NCI-H1694 (cell line): ENCODE measurements at places on chromosomes 16 and 17.

DNA sequence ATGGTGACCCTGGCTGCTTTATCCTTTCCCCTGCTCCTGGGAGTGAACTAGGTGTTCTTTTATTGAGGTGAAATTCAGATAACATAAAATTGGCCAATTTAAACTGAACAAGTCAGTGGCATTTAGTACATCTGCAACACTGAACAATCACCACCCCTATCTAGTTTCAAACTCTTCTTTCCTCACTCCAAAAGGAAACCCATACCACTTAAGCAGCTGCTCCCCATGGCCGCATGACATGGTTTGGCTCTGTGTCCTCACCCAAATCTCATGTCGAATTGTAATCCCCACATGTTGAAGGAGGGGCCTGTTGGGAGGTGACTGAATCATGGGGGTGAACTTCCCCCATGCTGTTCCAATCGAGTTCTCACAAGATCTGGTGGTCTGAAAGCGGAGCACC lies 154.1 kb downstream of the STX8 start:
- no peak for DNase-seq

DNA sequence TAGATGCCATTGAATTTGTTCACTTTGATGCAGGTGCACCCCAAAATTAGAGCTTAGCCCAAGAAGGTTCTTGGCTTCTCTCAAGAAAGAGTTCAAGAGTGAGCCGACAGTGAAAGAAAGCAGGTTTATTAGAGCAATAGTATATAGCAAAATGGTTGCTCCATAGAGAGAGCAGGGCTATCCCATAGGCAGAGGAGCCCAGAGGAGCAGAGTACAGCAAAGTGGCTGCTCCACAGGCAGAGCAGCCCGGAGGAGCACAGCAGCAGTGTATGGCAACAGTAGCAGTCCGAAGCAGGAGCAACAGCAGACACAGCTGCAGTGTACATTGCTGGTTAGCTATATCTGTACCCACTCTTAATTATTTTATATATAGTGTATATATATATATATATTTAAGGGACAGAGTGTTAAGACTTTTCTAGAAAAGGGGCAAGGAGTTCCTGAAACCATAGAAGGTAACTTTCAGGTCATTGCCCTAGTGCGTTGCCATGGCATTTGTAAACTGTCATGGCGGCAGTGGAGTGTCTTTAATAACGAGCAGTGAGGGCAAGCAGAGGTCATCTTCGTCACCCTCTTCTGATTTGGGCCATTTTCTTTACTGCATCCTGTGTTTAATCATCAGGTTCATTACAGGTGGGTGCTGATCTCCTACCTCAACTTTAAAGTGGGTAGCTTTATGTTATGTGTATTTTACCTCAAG lies 222.7 kb downstream of the CYB561 start:
- DNase-seq: no peak

DNA sequence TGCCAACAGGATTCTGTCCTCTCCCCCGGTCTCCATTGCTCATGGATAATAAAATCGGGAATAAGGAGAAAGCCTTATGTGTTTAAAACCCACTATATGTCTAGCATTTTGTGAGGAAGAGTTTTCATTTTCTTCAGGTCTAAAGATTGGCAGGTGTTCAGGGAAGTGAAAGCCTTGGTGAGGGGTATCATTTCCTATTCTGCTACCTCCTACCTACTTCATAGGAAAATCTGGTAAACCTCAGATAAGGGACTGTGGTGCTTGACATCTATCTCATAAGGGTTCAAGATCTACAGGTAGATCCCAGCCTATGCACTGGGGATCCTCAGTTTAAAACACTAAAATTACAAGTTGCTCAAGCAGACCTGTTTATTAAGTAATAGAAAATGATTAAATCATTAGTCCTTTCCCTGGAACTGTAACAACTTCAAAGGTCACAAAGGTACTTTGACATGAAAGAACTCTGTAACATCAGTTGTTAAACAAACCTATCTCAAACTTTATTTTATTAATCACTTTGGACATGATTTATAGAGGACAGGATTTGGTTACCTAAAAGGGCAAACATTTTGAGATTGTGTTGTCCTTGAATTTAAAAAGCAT lies 6.5 kb downstream of the MOSMO start:
- no peak for DNase-seq

DNA sequence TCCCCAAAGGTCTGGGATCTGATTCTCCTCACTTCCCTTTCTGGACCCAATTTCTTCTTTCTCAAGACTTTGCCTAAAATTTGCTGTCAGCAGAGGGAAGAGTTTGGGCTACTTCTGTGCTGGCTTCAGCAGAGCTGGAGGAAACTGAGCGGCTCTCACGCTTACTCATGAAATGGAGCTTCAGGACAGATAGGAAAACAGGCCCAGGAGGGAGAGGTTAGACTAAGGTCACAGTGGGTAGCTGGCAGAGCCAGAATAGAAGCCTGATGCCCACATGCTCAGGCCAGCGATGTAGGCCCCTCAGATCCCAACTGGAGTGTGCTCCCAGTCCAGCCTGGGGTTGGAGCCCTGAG lies 593 bp downstream of the SLC38A7 start:
- no peak for DNase-seq

DNA sequence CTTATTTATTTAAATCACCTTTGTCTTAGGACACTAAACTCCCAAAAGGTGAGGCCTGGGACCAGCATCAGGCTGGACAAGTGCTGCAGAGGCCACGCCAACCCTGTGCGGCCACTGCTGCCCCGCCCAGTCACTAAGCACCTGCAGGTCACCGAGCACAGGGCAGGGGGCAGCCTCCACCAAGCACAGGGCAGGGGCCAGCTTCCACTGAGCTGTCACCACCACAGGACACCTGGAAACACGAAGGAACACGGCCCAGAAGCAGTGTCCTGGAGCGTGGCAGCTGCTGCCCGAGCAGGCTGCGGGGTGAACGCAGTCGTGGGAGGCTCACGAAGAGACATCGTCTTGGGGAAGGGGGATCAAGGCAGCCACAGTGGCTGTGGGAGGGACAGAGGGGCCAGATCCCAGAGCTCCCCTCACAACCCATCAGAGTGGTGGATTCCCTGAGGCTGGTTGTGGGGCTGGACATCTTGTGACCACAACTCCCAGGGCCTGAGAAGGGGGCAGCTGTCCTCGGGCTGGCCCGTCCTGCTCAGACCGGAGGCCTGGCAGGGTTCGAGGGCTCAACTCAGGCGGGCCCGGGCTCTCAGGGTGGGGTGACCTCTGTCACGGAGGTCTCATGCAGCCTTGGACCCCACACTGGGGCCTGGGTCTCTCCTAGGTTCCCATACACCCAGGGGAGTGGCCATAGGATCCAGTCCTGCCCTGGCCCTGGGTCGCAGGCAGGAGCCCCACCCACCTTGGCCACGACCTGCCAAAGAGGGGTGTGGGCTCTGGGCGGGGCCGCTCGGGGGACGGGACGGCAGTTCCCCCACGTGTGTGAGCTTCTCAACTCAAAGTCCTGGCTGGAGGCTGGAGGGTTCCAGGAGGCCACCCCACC lies 18.7 kb downstream of the RAB40B start:
- DNase-seq: no peak

GRCh38 chr16:9077091-9077809 lies 14.2 kb upstream of the HAPSTR1 start:
- no peak for DNase-seq

DNA sequence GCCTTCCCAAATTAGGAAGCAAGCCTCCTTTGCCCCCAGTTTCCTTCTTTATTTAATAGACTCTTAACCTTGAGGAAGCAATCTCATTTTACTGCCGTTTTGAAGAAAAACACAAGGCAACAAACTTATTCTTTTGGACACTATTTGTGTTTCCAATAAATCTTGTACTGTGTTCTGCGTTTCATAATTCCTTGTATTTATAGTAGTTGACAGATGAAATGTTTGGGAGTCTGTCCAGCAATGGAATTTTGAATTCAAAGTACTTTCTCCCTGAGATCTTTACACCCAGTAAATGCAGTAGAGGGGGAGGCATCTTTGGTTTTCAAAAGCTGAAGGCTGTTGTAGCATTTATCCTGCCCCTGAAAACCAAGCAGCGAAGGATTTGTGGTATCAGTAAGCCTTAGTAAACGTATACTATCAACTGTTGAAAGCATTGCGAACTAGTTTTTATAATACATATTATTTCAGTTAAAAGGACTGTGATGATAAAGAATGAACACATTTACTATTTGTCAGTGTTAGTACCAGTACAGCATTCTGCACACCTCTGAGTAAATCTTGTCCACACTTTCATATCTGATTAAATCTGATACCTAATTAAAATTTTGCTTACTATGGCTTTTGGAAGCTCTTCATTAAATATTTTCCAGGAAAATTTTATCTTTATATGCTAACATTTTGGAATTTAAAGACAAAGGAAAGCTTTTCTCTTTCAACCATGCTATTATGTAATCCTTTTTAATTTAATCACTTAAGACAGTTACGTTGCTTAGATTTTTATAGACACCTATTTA lies 83.1 kb downstream of the TNRC6C start:
- no peak for DNase-seq
